Fibroblast of the conjunctiva (primary cell): ENCODE measurements at places on chromosomes 11 and 22.

- no peak for DNase-seq
These were observed 11.5 kb upstream of the ZC3H12C start for GRCh38 chr11:110081462-110082376.

DNA sequence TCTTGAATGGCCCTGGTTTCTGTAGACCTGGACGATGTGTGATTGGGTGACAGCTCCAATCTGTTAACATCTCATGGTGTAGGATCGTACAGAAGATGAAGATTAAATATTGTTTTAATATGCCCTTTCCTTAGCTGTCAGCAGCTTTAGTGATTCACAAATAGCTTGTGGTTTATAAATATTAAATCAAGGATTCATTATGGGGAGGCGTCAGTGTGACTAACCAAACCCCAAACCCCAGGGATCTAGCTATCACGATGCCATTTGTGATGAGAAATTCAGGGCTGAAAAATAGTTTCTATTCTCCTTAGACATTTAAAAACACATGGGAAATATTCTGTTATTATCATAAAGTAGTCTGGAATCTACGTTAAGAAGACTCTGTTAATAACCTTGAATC is 73.4 kb downstream of the NCAM1 start:
- no peak for DNase-seq

GRCh38 chr11:112377946-112378345 is 117.3 kb upstream of the PLET1 start:
- no peak for DNase-seq

DNA sequence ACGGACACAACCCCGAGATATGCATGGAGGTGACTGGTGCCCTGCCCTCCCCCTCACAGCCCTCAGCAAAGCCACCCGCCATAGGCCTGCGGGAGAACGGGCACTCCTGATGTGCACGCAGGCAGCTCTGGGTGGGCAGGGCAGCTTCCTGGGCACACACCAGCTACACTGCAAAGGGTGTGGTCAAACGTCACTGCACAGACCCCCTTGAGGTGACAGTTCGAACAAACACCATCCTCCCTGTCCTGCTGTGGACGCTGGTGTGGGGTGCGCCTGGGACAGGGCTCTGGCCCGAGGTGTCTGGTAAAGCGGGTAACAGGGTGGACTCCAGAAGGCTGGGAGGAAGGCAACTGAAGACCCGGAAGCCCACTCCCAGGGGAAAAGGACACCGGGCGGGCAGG is 21.9 kb upstream of the MOB2 start:
- DNase-seq, result no peak

GRCh38 chr11:32172848-32173834 is 82.3 kb downstream of the RCN1 start:
- DNase-seq, result peak; percentile 41

- no peak for DNase-seq
These were observed 18.1 kb downstream of the GAB4 start for GRCh38 chr22:16989915-16990314.

GRCh38 chr11:2321311-2321683 is 19.5 kb downstream of the TSPAN32 start:
- DNase-seq, result no peak

DNA sequence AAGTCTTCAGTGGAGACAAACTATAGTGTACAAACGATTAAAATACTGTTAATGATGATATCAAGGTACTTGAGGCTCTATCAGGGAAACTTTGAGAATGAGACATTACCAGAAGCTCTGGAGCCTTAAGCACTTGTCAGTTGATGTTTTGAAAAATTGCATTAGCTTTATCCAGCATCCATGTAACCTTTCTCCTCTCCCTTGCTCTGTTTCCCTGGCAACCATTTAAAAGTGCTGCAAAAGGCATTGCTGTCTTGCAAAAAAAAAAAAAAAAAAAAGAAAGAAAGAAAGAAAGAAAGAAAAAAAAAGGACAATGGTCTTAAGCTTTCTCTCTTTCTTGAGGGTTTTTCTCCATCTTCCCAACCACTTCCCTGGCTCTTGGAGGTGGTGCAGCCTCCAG is 787.0 kb downstream of the OPCML start:
- no peak for DNase-seq

GRCh38 chr11:61580271-61580888 is 496 bp downstream of the SYT7 start:
- no peak for DNase-seq

DNA sequence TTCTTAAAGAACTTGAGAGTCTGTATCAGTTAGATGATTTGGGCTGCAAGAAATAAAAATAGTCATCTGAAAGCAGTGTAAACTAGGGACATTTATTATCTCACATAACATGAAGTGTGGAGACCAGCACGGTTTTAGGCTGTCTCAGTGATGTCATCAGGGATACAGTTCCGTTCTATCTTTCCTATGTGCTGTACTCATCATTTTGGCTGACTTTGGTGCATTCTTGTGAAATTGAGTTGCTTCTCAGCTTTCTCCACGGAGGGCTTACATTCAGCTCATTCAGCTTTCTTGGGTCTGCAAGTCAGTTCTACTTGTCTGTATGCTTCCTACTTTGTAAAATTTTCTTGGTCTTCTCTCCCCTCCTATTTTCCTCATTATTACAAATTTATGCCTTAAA is 51.8 kb upstream of the LIN7C start:
- DNase-seq, result no peak

GRCh38 chr22:23498811-23499798 is 81.0 kb downstream of the IGLL1 start:
- DNase-seq, result no peak

DNA sequence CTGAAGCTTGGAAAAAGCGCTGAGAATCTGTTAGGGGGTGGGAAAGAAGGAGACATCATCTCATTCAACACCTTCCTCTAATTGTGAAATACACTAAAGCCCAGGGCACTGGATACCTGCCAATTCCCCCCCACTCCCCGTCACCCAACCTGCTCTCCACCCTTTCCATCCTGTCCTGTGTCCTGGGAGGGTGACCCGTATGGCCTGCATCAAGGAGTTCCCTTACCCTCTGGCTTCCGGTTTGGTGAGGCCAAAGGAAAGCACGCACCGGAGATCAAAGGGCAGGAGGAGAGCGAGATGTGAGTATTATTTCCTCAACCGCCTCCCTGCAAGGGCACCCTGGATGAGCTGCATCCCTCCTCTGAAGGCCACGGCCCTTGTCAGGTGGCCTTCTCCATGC is 65.0 kb upstream of the PTPRJ start:
- no peak for DNase-seq

GRCh38 chr11:6474413-6474792 is 662 bp upstream of the TRIM3 start:
- DNase-seq, result no peak

DNA sequence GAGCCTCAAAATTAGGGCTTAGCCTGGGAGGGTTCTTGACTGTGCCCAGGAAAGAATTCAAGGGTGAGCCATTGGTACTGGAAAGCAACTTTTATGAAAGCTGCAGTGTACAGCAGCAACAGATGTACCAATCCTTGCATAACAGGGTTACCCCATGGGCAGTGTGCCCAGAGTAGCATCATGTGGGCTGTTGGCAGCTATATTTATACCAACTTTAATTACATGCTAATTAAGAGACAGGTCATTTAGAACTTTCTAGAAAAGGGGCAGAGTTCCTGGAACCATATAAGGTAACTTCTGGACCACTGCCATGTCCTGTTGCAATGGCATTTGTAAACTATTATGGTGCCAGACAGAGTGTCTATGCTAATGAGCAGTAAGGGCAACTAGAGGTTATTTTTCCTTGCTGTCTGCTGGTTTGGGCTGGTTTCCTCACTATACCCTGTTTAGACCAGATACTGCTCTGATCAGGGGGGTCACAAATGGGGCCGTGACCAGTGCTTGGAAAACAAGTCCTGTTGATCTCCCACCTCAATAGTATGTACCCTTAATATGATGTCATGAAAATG is 1120.5 kb upstream of the RAG2 start:
- DNase-seq, result peak; percentile 0

DNA sequence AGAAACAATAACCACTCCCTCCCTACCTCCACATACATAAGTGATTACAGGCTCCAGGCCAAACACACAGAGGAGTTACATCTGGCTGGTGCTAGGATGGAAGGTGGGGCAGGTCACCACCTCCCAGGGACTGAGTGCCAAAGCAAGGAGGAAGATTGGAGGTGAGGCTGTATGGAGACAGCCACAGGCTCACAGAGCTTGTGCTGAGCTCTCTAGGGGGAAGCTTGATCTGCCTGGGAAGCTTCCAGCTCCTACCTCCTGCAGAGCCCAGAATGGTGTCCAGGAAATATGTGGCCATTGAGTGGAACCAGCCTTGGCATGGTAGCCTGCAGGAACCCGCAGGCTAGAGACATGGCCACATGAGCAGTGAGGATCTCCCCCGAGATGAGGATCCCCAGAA is 3.6 kb upstream of the MED15 start:
- no peak for DNase-seq

GRCh38 chr11:90774727-90775566 is 552.1 kb upstream of the CHORDC1 start:
- no peak for DNase-seq

- DNase-seq, result no peak
These were observed 24.4 kb downstream of the METTL15 start for GRCh38 chr11:28132548-28132947.

DNA sequence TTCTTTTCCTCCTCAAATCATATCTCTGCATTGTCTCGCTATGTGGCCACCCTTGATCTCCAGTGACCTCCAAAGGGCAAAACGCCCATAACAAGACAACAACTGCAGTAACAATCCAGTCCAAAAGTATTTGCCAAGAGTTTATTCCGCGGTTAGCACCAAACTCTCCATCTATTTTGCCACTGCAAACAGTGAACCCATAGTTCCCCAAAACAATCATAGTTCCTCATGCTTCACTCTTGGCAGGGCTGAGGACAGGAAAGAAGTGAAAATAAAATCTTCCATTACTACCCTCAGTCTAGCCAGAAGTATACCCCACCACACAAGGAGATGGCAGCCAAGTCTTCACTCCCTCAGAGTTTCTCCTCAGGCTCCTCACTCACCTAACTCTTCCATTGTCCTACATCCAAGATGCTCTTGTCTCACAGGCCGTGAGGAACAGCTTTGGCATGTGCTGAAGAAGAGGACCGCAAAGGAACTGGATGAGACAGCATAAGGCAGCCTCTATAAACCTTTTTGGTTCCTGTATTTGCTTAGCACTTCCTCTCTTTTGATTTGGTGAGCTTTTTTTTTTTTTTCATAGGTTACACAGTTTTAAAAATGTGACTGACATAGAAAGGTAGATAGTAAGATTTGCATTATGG is at the start of gene LPXN:
Gene LPXN, minus strand, starts transcription at position 480 of the 644 bp plus-strand sequence. Its CDS starts 84 bp downstream, at position 396.
- DNase-seq, result no peak

DNA sequence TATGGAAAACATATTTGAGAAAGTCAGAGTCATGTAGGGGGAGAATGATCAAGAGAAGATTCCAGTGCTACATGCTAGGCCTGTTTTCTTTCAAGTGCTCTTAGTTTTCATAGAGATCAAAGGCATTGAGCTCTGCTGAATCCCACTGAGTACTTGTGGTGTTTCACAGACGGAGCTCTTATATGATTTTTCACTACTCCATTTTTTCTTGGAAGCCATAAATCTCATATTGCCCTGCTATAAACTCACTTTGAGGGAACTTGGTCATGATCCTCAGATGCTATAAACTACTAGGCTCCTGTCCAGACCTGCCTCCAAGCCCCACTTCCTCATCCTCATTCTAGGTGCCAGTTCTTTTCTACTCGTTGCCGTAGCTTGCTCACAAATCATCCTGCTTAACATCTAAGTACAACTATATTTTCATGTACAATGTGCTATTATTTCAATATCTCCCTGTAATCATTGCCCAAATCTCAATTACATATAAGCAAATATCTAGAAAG is 180.8 kb upstream of the CCDC179 start:
- DNase-seq, result no peak

GRCh38 chr11:30349885-30350284 is 27.0 kb downstream of the ARL14EP start:
- DNase-seq, result no peak

- no peak for DNase-seq
These were observed 18.8 kb upstream of the OPCML start for GRCh38 chr11:133551064-133551463.
